ENCODE measurements at places on chromosomes 12 and 14. TPM values are rescaled to one million over a fixed set of nuclear protein-coding genes. Genes with fewer than 3 reads are reported as not detected.

PZP gene
- not detected for total RNA-seq

PXN gene
- 24.8 TPM for total RNA-seq

KCNA1 gene
- total RNA-seq, result under 0.01 TPM

PPP4R4 gene
- total RNA-seq, result under 0.01 TPM

ADCY4 gene
- total RNA-seq, result 3.8 TPM

SMOC1 gene
- under 0.01 TPM for total RNA-seq

PTHLH gene
- 0.27 TPM for total RNA-seq

IFI27L2 gene
- 64.6 TPM for total RNA-seq

- DNase-seq, result peak; percentile 84
Measured at GRCh38 chr14:100237735-100238418, 1.1 kb upstream of the YY1 start.

GRCh38 chr12:53453953-53454640, 2.2 kb downstream of the PCBP2 start:
- no peak for DNase-seq

DNA sequence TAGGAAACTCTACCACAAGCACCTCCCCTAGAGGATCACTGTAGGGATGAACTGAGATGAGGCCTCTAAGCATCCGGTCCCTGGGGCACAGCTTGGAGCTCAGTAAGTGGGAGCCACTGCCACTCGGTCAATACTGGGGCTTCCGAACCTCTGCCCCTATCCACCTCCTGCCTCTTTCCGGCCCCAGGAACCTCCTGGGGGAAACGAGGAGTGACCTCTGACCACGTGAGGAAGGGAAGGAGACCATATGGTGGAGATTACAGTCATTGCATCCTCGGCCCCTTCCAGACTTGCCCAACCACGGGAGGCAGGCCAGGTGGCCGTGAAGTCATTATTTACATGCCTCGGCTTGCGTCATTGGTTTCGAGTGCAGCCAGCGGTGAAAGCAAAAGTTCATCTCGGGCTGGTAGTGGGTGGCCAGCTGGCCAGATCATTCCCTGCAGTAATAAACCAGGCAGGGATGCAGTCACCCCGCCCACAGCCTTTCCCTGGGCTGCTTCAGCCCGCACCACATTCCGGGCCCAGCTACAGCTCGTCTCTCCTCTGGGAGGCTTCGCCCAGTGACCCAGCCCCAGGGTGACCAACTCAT, 65.4 kb downstream of the C14orf132 start:
- DNase-seq, result no peak

DNA sequence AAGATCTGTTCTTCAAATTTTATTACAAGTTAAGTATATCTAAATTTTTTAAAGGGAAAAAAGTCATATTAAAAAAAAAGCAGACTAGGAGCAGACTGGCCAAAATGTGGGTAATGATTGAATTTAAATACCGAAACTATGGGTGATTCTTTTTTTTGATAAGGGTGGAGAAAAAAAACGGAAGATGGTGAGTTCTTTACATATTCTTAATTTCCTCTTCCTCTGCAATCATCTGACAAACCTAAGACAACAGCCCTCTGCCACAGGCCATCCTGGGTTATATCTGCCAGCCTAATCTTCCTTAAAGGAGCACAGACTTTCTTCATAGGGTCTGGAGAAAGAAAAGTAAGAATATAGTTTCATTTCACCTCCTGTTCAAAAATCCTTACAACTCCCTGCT, 108.0 kb downstream of the PPP2R5E start:
- DNase-seq, result no peak

GRCh38 chr14:51901475-51902024, 41.1 kb downstream of the GNG2 start:
- DNase-seq, result no peak

DNA sequence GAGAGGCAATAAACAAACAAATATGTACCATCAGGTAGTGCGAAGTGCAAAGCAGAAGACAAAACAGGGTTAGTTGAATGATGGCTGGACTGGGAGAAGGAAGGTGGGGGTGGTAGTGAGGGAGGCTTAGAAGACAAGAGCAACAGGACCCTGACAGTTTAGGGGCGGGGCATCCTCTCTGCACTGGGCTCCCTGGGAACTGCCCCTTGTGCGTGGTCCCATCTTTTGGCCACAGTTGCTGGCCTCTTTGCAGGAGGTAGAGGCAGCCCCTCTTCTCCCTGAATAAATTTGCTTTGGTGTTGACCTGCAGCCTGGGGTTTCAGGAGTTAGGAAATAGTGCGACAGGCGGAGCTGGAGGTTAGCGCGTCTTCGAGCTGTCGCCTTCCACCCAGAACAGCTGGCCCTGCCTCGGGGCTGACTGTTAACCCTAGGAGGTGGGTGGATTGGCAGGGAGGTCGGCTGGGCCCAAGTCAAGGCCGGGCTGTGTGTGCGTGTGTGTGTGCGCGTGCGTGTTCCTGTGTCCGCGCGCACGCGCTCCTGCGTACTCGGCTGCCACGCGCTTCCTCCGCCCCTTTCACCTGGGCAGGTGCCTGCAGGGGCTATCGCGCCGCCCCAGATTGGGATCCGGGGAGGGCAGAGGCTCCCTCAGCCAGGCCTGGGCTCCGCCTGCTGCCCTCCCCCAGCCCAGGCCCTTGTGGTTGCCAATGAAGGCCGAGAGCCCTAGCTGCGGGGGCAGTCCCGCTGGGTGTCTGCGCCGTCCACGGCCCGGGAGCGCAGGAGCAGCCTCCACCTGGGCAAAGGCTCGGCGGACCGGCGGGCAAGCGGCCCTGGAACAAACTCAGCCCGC, 180.8 kb downstream of the ADCK1 start:
- DNase-seq, result no peak

DNA sequence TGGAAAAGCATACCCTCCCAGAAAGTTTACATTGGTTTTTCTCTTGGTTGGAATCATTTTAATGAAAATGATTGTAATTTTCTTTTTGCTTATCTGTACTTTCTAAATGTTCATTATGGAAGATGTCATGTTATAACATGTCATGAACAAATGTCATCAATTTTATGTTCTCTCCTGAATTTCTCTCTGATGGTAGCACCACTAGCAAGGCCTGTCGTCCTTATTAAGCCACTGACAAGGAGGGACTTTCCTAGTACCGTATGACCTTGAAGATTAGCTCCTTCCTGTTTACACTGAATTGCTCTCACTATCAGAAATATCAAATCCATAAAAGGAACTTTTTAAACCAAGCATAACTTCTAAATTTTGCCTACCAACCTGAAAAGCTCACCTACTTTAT, 99.0 kb downstream of the ESR2 start:
- no peak for DNase-seq

- no peak for DNase-seq
Measured at GRCh38 chr12:120115692-120116440, 687 bp downstream of the RAB35 start.

DNA sequence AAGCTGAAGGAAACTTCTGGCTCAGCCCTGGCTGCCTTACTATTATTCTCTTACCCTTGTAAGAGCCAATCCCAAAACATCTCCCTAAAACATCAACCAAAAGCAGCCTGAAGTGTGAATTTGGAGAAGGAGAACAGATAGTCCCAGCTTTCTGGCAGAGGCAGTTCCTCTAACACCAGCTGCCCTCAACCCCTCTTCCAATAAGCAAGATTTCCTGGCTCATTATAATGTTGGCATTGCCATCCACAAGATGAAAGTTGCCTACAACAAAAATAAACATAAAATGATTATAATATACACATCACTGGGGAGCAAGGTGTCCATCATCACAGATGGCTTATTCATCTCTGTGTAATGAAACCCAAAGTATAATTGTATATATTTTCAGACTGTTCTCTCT, 352.5 kb upstream of the CCDC196 start:
- DNase-seq, result no peak

DNA sequence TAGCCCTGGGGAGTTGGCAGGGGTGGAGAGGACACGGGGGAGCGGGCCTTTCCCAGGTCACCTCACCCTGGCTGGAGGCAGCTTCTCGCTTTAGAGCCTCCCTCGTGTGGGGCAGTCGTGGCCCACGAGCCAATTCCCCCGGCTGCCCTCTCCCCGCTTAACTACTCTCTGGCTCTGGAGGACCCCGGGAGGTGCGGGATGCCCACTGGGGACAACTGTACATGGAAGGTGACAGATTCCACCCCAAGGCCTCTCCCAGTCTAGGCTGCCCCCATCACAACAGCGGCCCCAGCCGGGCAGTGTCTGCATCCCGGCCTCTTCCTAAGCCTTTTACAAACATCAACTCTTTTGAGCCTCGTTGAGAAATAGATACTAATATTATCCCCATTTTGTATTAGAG, 78.1 kb downstream of the KIF26A start:
- DNase-seq, result no peak

DNA sequence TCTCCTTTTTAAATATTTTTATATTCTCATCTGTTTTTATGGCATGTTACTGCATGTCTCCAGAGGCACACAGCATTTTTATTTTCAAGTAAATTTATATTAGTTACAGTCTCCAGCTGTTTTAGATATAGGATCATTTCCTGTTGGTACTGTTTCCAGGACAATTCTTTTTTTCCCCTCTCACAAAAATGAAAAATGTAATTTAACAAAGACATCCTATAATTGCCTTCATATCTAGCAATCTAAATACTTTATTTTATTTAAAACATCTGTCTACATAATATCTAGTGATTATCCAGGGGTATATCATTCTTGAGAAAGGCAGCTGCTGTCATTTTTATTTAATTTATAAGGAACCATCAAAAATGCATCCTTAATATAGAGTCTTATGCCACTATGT, 272.4 kb upstream of the NPAS3 start:
- DNase-seq, result no peak

All from hematopoietic multipotent progenitor cell (in vitro differentiated cells).